GM23248 (cell line): ENCODE measurements at places on chromosomes 6 and 20. TPM values are rescaled to one million over a fixed set of nuclear protein-coding genes. Genes with fewer than 3 reads are reported as not detected.

SNTA1 gene
- 24.2 and 24.5 TPM in 2 replicates for total RNA-seq

GRCh38 chr6:32614366-32615081 lies 22.7 kb upstream of the HLA-DQA1 start:
- no peaks in the 10 kb centered on the region for H3K27me3 ChIP-seq
- no peak for DNase-seq
- H3K4me1 ChIP-seq: no peaks in the 10 kb centered on the region
- H3K36me3 ChIP-seq: no peaks in the 10 kb centered on the region
- no peak overlapping the region for H3K27ac ChIP-seq
- no peak overlapping the region for H3K4me3 ChIP-seq

DNA sequence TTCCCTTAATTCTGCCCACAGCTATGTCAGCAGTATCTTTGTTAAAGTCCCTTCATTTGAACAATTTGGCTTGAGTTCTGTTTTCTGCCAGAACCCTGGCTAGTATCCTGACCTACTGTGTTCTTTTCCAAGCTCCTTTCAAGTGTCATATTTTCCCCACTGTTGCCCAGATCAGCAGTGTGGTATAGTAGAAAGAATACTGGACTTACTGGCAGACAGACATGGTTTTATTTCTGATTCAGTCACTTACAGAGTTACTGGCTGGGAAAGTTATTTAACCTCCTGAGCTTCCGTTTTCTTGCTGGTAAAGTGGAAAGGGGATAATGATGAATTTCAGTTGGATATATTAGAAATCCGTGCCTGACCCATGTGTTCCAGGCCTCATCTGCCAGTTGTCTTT lies 39.8 kb upstream of the RAB23 start:
- DNase-seq: peak; percentile 39
- H3K27me3 ChIP-seq: no peaks in the 10 kb centered on the region
- peaks cover 76% of the 10 kb centered on the region for H3K4me1 ChIP-seq
- peak overlapping the region; percentile 29; the same call in 1 of the 2 replicates for H3K4me3 ChIP-seq
- no peaks in the 10 kb centered on the region for H3K36me3 ChIP-seq

DNA sequence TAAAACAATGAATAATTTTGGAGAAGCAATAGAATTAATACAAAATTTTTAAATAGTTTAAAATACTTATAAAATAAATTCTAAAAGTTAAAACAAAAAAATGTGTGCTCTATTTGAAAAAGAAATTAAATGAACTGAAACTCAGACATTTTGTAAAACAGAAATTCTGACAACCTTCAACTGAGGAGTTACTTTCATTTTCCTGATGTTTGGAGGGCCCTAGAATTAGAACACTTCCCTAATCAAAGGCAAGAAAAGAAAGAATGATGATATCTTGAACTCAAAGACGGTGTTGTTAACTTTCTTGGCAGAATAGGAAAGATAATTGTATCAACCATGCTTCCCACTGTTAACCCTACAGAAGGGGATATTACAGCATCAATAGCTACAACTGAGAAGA lies 27.9 kb downstream of the SNX14 start:
- no peak overlapping the region for H3K27ac ChIP-seq
- H3K27me3 ChIP-seq: no peaks in the 10 kb centered on the region
- H3K36me3 ChIP-seq: peaks cover 28% of the 10 kb centered on the region
- DNase-seq: no peak
- peaks cover 17% of the 10 kb centered on the region for H3K4me1 ChIP-seq
- H3K4me3 ChIP-seq: no peak overlapping the region

GRCh38 chr6:33276864-33277662 lies at the start of gene B3GALT4:
TSS of gene B3GALT4 (plus strand) at chr6:33277123. CDS start at chr6:33277420, 297 bp downstream.
- peaks cover 35% of the 10 kb centered on the region for H3K4me1 ChIP-seq
- peak within 1 kb of the TSS; percentile 81 for H3K27ac ChIP-seq
- peak within 1 kb of the TSS; percentile 61 for H3K4me3 ChIP-seq
- H3K36me3 ChIP-seq: peaks cover 40% of the 10 kb centered on the region
- no peaks in the 10 kb centered on the region for H3K27me3 ChIP-seq

GRCh38 chr6:150093397-150093796 lies 24.5 kb upstream of the ULBP3 start:
- peaks cover 23% of the 10 kb centered on the region; the same call in 1 of the 2 replicates for H3K27me3 ChIP-seq
- H3K4me3 ChIP-seq: no peak overlapping the region
- no peak for DNase-seq
- H3K27ac ChIP-seq: no peak overlapping the region
- no peaks in the 10 kb centered on the region for H3K36me3 ChIP-seq

ELOVL2 gene
- total RNA-seq: 0.32 and 0.76 TPM in 2 replicates

DNA sequence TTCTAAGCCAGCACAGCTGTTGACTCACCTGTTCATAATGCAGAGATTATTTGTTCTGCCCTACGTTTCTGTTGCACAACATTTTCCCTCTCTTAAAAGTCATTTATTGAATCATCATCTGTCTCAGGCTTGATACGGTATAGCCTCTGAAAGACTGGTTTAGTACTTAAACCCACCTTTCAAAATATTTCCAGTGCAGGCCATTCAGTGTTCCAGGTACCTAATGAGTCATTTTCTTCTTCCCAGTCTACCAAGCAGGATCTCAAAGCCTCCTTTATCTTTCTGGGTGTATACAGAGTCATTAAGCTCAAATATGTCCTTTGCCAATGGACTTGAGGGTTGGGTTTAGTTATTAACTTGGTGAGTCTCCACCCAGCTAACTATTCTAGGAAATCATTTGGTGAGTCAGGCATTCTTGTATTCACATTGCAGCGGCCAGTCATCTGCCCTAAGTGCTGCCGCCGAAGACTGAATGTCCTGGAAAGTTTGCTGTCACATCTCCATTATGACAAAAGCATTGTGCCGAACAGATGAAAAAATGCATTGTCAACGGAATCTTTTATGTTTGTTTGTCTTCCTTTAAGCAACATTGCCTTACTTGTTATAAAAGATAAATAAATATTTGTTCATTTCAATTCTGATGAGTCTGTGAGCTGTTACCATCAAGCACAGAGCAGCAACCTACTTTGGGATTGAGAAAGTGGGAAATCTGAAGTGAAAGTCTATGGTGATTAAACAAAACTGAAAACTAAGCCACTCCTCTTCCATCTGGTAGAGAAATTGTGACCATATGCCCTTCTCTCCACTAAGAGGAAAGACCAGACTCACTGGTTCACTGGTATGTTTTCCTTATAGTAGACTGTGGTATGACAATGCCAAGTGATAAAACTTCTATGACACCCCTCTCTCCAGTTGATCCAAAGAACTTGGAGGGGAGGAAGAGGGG lies 14.3 kb upstream of the FAM135A start:
- no peaks in the 10 kb centered on the region for H3K4me1 ChIP-seq
- peaks cover 6% of the 10 kb centered on the region; the same call in 1 of the 2 replicates for H3K27me3 ChIP-seq
- H3K4me3 ChIP-seq: no peak overlapping the region
- H3K27ac ChIP-seq: no peak overlapping the region
- peak; percentile 56 for DNase-seq

SPDEF gene
- not detected in 2 replicates for total RNA-seq

DNA sequence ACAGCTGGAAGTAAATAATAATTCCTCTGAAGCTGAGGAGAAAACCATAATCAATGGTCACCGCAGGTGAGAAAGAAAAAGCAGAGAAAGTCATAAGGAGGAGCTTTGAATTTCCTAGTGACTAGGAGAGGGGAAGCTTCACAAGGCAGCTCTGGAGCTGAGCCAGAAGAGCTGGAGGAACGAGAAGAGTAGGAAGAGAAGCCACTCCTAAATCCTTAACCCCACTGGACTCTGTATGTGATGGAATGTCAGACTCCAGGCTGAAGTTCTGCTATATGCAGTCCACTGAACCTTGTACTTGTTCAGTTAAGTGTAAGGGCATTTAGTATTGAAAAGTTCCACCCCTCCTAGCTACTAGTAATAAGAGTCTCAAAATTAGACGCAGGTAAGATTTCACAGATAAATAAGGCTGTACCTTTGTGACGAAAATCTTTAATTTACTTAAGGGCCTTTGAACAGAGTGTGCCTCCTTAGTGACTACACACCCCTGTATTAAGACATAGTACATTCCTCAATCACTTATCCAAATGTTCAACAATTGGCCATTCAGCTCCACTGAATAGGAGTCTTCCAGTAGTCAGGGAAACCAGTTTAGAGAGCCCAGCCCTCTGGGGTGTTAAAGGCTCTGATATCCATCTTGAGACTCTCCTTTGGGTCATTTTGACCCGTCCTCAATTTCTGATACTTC lies 71.4 kb upstream of the UFL1 start:
- H3K27ac ChIP-seq: no peak overlapping the region
- no peaks in the 10 kb centered on the region for H3K36me3 ChIP-seq
- H3K4me3 ChIP-seq: no peak overlapping the region
- no peaks in the 10 kb centered on the region for H3K27me3 ChIP-seq
- no peaks in the 10 kb centered on the region for H3K4me1 ChIP-seq
- no peak for DNase-seq

LY6G6D gene
- total RNA-seq: not detected in 2 replicates

RIPOR2 gene
- 2.7 and 3.2 TPM in 2 replicates for total RNA-seq

- H3K4me3 ChIP-seq: no peak overlapping the region
- no peak for DNase-seq
- H3K4me1 ChIP-seq: no peaks in the 10 kb centered on the region
- no peaks in the 10 kb centered on the region for H3K27me3 ChIP-seq
- no peak overlapping the region for H3K27ac ChIP-seq
- no peaks in the 10 kb centered on the region for H3K36me3 ChIP-seq
These were observed 36.6 kb downstream of the ABHD12 start for GRCh38 chr20:25353747-25354705.

GRCh38 chr6:82085701-82086100 lies 161.8 kb downstream of the IBTK start:
- DNase-seq: no peak
- H3K4me3 ChIP-seq: no peak overlapping the region
- no peaks in the 10 kb centered on the region for H3K27me3 ChIP-seq
- 0 out of 2 replicates have a peak, but pooled peaks cover 3% of the 10 kb centered on the region for H3K4me1 ChIP-seq
- no peaks in the 10 kb centered on the region for H3K36me3 ChIP-seq

GRCh38 chr20:46286382-46286781 lies 21.9 kb downstream of the CDH22 start:
- no peak overlapping the region for H3K4me3 ChIP-seq
- peaks cover 26% of the 10 kb centered on the region for H3K27me3 ChIP-seq

VGLL2 gene
- total RNA-seq: not detected in 2 replicates

DNA sequence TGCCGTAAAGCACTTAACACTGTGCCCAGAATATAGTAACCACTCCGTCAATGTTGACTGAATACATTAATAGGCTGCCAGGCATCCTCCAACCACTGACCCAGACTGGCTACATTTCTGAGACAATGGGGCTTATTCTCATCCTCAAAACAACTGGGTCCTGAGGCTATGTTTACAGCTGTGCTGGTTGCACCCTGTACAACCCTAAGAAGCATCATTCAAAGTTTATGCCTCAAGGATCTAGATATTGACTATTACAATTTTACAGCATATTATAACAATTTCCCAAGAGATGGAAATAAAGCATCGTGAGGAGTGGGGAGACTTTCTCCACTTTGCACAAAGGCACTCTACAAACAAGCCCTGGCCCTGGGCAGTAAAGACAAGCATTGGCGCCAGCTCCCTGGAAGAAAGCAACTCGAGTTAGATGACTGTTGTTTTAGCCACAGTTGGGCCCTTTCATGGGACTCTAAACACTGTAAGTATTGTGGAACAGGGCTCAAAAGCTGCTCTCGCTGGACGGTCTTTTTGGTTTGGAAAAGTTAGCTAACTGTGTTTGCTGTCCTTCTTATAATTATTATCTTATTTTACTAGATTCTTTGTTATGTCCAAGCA lies 30.2 kb downstream of the MYLIP start:
- H3K36me3 ChIP-seq: no peaks in the 10 kb centered on the region
- 0 out of 2 replicates have a peak, but pooled peaks cover 6% of the 10 kb centered on the region for H3K4me1 ChIP-seq
- H3K27ac ChIP-seq: no peak overlapping the region
- no peak for DNase-seq
- no peak overlapping the region for H3K4me3 ChIP-seq
- peaks cover 20% of the 10 kb centered on the region for H3K27me3 ChIP-seq

- H3K4me1 ChIP-seq: no peaks in the 10 kb centered on the region
- no peak overlapping the region for H3K4me3 ChIP-seq
- no peak overlapping the region for H3K27ac ChIP-seq
- DNase-seq: no peak
- H3K27me3 ChIP-seq: no peaks in the 10 kb centered on the region
- H3K36me3 ChIP-seq: no peaks in the 10 kb centered on the region
These were observed 43.4 kb downstream of the SLC35B3 start for GRCh38 chr6:8391934-8392333.

DNA sequence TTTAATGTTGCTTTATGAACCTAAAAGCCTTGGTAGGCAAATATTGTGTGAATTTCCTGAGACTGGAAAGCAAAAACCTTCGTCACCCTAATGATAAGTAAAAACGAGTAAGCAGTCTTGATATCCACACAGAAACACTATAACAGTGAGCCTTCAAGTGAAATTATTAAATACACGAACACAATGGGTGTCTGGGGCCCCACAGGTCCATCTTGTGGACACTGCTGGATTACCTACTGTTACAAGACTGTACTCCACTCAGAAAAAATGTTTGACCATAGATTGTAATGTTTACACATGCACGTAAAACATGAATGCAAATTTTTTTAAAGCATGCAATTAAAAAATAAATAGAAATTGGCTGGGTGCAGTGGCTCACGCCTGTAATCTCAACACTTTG lies 466.9 kb downstream of the CD83 start:
- no peak overlapping the region for H3K4me3 ChIP-seq
- H3K4me1 ChIP-seq: no peaks in the 10 kb centered on the region
- H3K27ac ChIP-seq: no peak overlapping the region

DNA sequence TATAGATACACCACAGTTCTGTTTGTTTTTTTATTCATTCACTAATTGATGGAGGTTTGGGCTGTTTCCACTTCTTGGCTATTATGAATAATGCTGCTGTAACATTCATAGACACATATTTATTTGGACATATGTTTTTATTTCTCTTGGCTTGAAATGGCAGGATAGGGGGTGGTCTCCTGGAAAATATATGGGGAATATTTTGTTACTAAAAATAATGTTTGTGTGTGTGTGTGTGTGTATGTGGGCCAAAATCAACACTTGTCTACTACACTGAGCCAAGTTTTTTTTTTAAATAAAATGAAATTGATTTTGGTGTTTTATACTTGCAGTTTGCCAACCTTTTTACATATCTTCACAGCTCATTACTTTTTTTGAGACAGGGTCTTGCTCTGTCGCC lies 264.4 kb upstream of the SULF2 start:
- no peaks in the 10 kb centered on the region for H3K4me1 ChIP-seq
- no peak overlapping the region for H3K4me3 ChIP-seq
- no peak for DNase-seq
- H3K27ac ChIP-seq: no peak overlapping the region

- no peaks in the 10 kb centered on the region for H3K4me1 ChIP-seq
- peaks cover 63% of the 10 kb centered on the region for H3K27me3 ChIP-seq
- no peak overlapping the region for H3K27ac ChIP-seq
- no peak overlapping the region for H3K4me3 ChIP-seq
These were observed 41.3 kb downstream of the HLA-DPB1 start for GRCh38 chr6:33116841-33117711.

DNA sequence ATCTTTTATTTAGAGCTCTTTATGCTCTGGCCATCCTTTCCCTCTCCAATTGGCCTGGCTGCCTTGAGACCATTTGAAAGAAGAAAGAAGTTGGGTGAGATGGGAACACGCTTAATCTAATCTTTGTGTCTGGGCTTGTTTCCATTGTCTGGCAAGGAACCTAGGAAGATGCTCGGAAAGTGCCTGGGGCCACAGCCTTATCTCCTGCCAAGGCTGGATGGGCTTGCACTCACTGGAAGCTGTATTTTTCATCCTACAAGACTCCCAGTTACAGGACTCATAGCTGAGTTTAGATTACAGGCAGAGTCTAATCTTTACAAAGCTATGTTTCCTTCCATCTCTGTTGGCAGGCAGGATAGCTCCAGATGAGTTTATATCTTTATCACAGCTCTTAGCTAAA lies 33.1 kb upstream of the CDYL start:
- no peaks in the 10 kb centered on the region for H3K4me1 ChIP-seq
- DNase-seq: no peak
- no peaks in the 10 kb centered on the region; the same call in 1 of the 2 replicates for H3K27me3 ChIP-seq
- H3K36me3 ChIP-seq: no peaks in the 10 kb centered on the region
